ENCODE measurements at places on chromosomes 3 and 15. TPM values are rescaled to one million over a fixed set of nuclear protein-coding genes. Genes with fewer than 3 reads are reported as not detected.

- DNase-seq: no peak
Measured at GRCh38 chr15:51702710-51703109, 21.4 kb downstream of the SCG3 start.

- DNase-seq: no peak
Measured at GRCh38 chr15:41629463-41629862, 30.7 kb upstream of the MGA start.

- no peak for DNase-seq
Measured at GRCh38 chr3:10198761-10199649, 34.3 kb downstream of the IRAK2 start.

- DNase-seq: no peak
Measured at GRCh38 chr3:25447925-25448324, 19.9 kb downstream of the RARB start.

DNA sequence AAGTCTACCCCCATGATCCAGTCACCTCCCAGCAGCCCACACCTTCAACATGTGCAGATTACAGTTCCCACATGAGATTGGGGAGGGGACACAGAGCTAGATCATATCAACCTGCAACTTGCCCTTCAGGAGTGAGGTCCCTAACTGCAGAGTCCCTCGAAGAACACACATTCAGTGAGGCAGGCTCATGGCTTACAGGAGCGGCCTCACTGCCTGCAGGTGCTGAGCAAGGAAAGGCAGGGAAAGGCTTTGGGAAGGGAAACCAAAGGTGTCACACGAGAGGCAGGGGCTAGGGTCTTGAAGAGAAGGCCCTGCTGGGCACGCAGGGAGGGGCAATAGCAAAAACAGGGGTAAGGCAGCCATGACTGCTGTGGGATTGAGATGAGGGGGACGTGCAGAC, 182.4 kb upstream of the CHRNA7 start:
- no peak for DNase-seq

- no peak for DNase-seq
Measured at GRCh38 chr15:101446518-101447167, 42.9 kb downstream of the PCSK6 start.

DNA sequence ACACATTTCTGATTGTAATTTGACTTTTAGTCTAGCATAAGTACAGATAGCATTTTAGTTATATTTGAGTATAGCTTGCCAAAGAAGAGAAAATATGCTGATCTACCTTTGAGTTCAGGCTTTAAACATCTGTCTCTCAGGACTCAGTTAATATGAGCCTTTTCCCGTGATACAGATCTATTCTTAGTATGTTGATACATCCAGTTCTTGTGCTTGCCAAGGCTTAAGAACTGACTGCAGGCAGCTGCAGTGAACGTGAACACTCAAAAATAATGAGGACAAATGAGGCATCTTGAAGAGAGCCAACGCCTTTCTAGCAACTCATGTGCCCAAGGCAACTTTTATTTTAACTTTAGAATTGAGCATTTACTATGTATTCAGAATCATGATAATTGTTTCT, 325.5 kb downstream of the SI start:
- no peak for DNase-seq

GRCh38 chr15:75590239-75590638, 11.1 kb upstream of the PTPN9 start:
- DNase-seq: no peak

DNA sequence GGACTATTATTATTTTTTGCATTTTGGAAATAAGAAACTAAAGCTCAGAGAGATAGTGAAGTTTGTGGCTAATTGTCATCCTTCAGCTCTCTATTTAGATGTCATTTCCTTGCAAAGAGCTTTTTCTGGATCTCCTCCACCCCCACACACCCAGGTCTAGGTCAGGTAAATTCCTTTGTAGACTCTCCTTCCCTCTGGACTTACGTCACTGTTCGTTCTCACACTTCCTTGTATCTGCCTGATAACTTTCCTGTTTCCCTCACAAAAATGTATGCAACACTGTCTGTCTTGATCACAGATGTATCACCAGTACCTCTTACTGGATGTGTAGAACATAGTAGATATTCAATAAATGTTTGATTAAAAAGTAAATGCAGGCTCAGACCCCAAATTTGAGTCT, 6.1 kb upstream of the MB21D2 start:
- DNase-seq: no peak

DNA sequence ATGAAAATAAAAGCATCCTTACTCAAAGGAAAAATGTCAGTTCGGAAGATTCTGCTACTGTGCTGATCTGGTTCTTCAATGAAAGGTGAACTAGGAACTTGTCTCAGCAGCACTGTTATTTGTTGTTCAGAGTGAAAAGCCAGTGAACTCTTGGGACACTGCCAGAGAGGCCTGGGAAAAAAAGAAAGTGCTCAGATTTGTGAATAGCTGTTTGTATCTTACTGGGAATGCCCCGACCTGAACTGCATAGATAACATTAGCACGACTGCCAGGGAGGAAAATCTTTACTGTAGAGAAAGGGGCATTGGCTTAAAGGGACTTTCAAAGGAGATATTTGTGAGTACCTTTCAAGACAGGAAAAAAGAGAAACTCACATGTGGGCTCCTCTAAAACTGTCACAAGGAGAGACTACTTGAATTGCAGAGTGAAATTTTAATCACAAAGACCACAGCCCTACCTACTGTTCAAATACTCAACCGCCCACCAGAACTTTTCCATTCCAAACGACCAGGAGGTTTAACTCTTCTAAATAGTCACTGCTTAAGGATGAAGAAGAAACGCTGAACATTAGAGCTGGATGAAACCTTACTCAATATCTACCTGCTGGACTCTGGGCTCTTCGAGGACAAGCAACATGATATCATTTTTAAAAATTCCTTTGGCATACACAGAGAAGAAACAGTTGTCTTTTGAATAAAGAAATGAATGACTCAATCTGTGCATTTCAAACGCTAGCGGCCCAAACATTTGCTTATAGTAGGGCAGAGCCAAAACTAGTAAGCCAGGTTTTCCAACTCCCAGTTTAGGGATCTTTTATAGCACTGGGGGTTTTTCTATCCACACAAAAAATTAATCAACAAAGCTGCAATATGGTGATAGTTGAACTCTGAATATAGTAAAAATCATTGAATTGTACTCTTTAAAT, 13.4 kb downstream of the TAMM41 start:
- DNase-seq: no peak

- no peak for DNase-seq
Measured at GRCh38 chr15:93987068-93987467, 244.3 kb upstream of the MCTP2 start.

GRCh38 chr15:96395687-96396086, 65.2 kb downstream of the NR2F2 start:
- no peak for DNase-seq

DNA sequence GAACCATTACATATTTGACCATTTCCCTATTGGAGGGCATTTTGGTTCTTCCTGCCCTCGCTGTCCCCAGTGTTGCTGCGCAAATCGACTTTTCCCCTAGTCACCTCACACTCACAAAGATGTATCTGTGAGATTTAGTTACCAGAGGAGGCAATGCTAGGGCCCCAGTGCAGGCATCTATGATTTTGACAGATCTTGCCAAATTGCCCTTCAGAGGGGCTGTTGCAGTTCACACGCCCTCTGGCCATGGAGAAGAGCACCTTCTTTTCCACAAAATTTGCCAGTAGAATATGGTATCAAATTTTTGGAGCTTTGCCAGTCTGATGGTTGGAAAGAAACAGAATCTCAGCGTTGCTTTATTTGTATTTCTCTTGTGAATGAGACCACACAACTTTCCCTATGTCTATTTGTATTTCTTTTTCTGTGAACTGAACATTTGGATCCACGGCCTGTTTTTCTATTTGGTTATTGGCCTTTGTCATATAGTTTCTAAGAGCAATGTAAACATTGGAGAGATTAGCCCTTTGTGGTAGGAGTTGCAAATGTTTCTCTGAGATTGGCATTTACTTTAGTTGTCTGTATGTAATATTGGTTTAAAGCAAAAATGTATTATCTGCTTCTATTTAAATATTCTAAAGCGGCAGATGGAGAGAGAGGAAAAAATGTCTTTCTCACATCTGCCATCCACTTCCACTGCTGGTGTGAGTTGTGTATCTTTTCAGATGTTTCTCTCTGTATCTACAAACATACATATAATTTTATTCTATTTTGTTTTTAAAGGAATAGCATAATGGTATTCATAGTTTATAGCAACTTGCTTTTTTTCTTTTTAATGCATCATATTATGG, 66.1 kb downstream of the DNASE1L3 start:
- peak; percentile 8 for DNase-seq

GRCh38 chr3:20561166-20561565, 375.2 kb upstream of the SGO1 start:
- DNase-seq: no peak

DNA sequence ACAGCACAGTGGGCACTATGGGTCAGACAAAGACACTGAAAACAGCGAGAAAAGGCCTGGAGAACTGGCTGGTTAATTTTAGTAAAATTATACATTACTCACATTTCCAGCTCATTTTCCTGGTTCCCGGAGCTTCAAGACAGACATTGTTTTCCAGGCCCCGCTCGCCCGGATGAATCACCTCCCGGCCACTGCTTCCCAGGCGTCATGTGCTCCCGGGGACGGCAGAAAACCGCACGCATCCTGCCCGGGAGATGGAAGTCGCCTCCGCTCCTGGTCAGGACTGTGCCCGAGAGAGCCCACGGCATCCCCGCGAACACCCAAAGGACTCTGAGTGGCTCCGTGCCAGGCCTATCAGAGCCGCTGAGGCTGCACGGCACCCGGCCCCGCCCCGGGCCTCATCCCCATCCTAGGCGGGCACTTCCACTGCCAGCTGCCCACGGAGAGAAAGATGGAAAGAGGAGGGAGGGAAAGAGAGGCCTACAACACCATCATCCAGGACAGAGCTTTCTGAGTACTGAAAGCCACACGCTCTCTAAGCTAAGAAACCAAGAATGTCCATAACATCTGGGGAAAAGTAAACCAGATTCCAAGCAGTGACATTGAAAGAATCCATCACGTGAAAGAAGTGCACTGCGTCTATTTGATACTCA, 75.1 kb downstream of the VGLL4 start:
- DNase-seq: no peak

DNA sequence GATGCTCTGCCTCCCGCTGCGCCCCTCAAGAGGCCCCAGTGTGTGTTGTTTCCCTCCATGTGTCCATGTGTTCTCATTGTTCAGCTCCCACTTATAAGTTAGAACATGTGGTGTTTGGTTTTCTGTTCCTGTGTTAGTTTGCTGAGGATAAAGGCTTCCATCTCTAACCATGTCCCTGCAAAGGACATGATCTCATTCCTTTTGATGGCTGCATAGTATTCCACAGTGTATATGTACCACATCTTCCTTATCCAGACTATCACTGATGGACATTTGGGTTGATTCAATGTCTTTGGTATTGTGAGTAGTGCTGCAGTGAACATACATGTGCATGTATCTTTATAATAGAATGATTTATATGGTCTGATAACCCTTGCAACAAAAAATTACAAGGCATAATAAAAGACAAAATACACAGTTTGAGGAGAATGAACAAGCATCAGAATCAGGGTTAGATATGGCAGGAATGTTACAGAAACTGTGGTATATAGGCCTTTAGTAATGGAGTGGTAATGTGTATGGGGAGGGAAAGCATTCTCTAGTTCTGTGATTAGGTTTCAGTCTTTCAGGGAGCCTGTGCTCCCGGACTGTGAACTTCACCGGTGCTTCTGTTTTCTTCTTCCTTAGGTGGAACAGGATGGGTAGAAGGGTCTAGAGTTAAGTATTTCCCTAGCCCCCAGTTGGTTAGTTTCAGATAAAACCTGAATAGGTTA, 27.1 kb downstream of the GRM2 start:
- no peak for DNase-seq

DNA sequence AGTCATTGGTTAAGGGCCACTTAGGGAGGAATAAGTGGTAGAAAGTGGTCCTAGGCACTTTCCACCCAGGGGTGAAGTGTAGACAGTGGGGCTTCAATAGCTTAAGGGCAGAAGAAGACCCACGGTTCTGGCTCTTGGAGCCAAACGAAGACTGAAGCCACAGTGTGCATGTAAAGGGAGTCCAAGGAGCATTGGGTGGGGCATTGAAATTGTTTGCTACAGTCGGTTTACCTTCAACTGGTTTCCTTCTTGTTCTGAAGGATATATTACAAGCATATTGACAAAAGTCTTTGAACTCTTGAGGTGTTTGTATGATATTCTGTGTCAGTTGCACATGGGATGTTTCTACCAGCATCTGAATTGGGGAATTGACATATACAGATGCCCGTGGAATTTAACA, 166.5 kb upstream of the CTDSPL start:
- DNase-seq: no peak

DNA sequence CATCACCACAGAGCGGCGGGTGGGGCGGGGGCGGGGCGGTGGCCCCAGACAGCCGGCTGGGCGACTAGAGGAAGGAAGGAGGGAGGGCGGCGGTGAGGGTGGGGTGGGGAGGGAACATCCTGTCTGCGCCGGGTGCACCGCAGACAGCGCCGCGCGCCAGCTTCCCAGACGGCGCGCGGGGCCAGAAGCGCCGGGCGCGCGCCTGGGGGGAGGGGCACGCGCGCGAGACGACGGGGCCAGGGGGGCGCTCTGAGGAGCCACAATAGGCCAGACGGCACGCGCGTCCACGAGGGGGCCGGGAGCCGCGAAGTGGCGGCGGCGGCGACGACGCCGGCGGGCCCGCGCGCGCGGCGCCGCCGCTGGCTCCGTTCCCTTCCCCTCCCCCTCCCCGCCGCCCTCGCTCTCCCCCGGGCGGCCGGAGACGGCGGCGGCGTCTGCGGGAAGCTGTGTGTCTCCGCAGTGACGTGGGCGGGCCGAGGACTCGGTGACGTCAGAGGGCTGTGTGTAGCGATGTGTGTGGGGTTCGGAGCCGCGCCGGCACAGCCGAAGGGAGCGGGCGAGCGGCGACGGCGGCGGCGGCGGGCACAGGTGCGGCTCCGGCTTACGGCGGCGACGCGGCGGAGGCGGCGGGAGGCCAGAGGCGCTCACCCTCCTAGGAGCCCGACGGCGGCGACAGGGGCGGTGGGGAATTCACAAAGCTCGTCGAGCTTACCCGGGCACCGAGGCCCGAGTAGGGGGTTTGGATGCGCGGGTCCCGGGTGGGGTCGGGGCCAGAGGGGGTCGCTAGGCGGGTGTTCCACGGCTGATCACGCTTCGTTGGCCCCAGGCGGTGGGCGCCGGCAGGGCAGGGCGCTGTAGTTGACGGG, at the start of gene SKIL:
SKIL (plus strand) TSS at position 540 of the 866 bp plus-strand sequence. CDS start 2,617 bp downstream, outside the sequence.
- peak; percentile 99 for DNase-seq

GHSR gene
- total RNA-seq: not detected

DAZL gene
- not detected for total RNA-seq

ITIH3 gene
- 17.8 TPM for total RNA-seq

COL6A5 gene
- not detected for total RNA-seq

PLD1 gene
- 16.4 TPM for total RNA-seq

MAP3K13 gene
- 18.2 TPM for total RNA-seq

TEX55 gene
- total RNA-seq: not detected

C3orf22 gene
- not detected for total RNA-seq

GNL3 gene
- total RNA-seq: 66.4 TPM

SCN11A gene
- not detected for total RNA-seq
